ENCODE measurements at places on chromosomes 4 and X.

- DNase-seq, result no peak
These were observed 489.1 kb downstream of the SMARCA1 start for GRCh38 chrX:129034196-129034595.

- DNase-seq, result no peak
These were observed 10.8 kb upstream of the POLA1 start for GRCh38 chrX:24682739-24683432.

DNA sequence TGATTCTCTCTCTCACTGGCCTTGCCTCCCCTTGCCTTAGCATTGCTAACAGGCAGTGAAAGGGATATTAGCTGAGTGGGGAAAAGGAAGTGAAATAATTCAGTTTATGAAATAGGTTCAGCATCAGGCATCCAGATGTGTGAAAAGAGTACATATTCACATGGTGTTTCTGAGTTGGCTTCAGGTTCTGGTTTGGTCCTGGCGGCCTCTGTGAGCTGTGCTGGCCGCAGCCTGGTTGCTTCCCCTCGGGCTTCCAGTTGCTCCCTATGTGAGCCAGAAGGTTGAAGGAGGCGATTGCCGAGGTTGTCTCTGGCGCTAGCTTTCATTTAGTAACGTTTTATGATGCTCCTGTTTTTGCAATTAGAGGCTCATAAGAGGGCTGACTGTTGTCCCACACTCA lies 99.1 kb upstream of the TLR2 start:
- DNase-seq, result no peak

GRCh38 chr4:140247237-140247636 lies 93.3 kb upstream of the MAML3 start:
- no peak for DNase-seq

GRCh38 chrX:85026170-85026569 lies 22.5 kb downstream of the APOOL start:
- no peak for DNase-seq

- no peak for DNase-seq
These were observed 51.2 kb upstream of the TLR3 start for GRCh38 chr4:186017801-186018200.

- DNase-seq, result no peak
These were observed 9.3 kb upstream of the SAT1 start for GRCh38 chrX:23773601-23774175.

DNA sequence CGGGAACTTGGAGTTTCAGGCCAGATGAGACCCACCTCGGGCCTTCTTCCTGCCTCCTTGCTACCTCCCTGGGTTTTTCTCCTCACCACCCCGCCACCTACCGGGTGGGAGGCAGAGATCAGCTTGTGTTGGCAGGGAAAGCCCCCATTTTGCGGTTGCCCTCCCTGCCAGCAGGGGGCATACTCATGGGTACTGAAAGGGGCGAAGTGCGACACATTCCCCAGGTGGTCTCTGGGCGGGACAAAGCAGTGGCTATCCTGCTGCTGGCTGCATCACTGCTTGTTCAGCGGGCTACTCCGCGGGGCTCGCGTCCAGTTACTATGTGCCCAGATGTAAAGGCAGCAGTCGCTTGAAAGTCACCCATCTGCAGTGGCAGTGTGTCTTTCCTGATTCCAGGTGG lies 330.3 kb downstream of the PDHA2 start:
- DNase-seq, result no peak

- peak; percentile 22 for DNase-seq
These were observed 124.5 kb upstream of the HCCS start for GRCh38 chrX:10986616-10987015.

DNA sequence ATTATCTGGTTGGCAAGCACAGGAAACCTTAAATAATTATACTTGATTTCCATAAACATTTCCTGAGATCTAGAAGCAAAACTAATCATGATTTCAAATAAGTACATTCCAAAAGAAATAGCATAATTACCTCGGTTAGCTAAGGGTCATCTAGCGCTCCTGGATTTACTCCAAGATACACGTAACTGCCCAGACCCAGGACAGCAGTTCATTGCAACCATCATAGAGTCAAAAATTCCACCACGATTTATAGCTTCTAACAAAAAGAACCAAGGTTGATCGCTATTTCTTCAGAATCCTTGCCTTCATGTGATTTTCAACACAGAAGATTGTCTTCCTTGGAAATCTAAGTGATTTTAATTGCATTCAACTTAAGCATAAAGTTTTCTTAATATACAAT lies 1235.5 kb upstream of the TENM3 start:
- DNase-seq, result no peak

DNA sequence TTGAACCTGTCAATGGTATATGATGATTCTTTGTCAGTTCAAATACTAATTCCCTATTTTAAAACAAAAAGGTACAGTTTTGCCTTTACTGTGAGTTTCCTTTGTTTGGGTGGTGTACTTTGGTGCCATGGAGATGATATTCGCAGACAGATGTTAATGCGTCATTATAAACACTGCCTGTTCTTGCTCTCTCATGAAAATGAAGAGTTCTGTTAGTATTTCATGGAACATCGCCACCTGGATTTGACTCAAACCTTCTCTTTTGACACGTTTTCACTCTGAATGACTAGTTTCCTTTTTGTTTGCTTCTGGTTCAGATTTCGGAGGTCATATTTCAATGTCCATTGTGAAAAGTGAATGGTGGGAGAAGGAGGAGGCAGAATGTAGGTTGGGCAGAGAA lies 6.9 kb upstream of the CTSO start:
- no peak for DNase-seq

- DNase-seq, result no peak
These were observed 27.6 kb downstream of the OPRPN start for GRCh38 chr4:70425306-70425705.

DNA sequence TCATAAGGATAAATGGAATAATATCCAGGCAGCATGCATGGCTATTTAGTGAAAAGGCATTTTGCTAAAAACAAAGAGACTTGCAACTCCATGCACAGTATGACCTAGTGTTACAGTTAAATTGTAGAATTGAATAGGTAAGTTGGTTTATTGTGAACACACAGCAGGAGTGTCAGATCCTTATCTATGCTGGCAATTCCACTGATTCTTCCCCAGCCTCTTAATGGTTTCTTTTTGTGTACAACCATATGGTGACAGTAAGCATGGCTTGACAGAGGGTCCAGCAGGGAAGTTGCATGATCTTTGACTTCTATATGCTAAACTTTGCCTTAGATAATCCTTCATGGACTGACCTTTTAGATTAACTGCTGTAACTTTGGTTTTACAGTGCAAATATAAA lies 936.6 kb upstream of the EPHA5 start:
- DNase-seq, result no peak

DNA sequence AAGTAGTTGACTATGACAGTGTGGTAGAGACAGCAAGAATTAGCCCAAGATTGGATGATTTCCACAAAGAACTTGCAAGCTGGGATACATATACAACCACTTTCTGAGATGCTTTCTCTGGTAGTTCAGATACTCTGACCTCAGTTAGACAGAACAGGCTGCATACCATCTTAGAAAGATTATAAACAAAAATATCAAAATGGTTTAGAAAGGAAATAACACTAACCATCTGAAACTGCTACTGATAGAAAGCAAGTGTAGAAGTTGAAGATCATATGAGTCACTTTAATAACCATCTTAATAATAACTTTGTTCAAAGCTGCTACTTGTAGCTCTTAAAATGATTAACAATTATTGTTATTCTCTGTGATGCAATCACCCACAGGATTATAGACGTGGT lies 255.4 kb upstream of the TTC29 start:
- DNase-seq, result no peak

DNA sequence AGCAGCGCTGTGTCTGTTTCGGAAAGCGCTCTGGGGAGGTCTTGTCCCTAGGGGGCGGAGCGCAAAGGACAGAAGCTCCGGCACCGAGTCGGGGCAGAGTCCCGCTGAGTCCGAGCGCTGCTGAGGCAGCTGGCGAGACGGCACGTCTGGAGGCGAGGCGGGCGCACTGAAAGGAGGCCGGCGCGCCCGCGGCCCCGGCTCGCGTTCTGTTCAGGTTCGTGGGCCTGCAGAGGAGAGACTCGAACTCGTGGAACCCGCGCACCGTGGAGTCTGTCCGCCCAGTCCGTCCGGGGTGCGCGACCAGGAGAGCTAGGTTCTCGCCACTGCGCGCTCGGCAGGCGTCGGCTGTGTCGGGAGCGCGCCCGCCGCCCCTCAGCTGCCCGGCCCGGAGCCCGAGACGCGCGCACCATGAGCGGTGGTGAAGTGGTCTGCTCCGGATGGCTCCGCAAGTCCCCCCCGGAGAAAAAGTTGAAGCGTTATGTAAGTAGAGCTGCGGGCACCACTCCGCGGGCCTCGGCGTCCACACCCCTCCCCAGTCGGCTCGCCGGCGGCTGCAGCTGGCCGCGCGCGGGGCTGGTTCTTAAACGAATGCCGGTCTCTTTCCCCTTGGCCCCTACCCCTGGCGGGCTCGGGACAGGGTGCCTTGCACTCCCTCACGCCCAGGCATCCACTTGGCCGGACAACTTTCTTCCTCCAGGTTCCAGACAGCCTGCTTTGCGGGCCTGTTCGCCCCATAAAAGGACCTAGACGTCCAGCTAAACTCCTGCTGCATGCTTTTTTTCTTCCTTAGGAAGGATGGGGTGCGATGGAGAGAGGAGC lies at the start of gene GAB1:
GAB1 (plus strand) TSS at position 96 of the 819 bp plus-strand sequence; CDS start at position 409, 313 bp downstream.
- DNase-seq, result peak; percentile 85

DNA sequence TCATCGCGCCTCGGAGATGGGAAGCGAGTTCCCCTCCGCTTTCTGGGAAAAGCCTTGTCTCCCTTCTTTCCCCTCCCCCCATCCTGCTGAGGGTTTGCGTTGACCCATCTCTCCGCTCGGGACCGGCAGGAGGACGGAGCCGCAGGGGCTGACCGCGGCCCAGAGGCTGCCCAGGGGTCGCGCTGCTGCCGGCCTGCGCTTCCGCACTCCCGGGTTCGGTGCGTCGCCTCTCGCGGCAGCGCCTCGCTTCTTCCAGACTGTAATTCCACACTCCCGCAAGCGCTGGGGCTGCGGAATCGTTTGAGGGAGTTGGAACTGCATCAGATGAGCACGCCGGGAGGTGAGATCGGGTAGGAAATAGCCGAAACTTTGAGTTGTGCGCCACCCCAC lies 88.3 kb downstream of the BCOR start:
- DNase-seq, result no peak

DNA sequence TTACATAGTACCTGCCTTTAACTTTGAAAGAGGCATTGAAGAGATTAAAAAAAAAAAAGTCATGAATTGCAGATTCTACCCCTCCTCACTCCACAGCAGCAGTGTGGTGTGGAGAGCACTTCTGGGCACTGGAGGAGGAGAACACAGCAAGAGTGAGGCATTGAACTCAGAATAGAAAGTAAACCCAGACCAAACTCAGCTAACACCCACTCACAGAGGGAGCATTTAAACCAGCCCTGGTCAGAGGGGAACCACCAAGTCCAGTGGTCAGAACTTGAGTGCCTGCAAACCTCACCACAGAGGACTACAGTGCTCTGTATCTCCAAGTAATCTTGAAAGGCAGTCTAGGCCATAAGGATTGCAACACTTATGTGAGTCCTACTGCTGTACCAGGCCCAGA lies 15.6 kb upstream of the UGT2A1 start:
- DNase-seq, result no peak

- DNase-seq, result no peak
These were observed 213.6 kb upstream of the NRK start for GRCh38 chrX:105608745-105609144.

DNA sequence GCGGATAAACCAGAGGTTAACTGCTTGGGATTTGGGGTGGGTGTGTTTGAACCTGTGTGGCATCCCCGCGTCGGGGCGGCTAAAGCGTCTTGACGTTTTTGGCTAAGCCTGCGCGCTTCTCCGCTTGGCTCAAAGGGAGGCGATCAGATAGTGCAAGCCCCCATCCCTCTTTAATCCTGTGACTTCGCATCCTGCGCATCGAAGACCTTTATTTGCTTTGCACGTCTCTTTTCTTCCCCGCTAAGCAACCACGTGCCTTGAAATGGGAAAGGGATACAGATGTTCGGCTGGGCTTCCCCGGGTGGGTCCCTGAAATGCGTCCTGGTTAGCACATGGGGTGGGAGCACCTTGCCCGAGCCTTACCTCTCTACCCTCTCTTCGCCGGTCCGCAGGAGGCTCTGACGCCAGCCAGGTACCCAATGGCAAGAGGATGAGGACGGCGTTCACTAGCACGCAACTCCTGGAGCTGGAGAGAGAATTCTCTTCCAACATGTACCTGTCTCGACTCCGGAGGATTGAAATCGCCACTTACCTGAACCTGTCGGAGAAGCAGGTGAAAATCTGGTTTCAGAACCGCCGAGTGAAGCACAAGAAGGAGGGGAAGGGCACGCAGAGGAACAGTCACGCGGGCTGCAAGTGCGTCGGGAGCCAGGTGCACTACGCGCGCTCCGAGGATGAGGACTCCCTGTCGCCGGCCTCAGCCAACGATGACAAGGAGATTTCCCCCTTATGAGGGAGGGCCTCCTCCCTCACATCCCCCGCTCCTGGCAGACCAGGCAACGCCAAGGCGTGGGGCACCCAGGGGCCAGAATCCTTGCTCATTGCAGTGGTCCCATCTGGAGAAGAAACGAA lies 1.5 kb downstream of the GSX2 start:
- DNase-seq, result no peak

DNA sequence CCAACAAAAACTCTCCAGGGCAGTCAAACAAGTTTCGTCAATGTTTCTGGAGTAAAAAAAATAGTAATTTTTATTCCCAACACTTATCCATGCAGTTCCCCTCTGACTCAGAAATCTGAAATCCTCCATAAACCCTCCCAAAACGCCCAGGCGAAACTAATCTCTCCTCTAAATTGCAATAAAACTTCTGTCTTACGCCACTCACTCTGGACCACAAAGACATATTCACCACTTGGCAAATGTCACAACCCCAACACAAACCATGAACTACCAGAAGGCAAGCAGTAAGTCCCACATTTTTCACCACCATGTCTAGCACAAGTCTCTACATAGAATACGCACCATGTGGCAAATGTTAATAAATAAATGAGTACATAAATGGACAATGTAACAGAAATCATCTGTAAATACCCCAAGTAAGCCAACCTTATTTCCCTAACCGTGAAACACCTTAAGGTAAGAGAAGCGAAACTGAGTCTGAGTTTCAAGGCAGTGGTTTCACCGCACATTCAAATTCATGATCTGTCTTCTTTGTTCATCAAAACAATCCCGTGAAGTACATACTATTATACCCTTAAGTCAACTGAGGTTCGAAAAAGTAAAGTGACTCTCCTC lies 1.6 kb downstream of the PAPSS1 start:
- no peak for DNase-seq

GRCh38 chrX:67723580-67724351 lies 179.9 kb downstream of the AR start:
- DNase-seq, result no peak

DNA sequence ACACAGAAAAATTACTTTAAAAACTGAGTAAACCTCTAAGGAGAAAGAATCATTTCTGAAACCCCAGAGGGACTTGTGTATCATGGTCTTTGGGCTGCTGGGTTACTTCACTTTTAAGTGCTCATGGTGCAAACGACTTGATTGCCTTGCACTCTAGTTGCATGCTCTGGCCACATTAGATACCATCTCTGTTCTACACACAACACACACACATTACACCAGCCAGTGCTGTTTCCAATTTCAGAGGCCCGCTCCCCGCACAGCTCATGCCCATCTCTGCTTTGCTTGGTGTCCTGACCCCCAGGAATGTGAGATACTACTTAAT lies 2.1 kb downstream of the PPP3CA start:
- DNase-seq, result peak; percentile 45

Measured in fibroblast of skin of scalp (primary cell).